Motor neuron (in vitro differentiated cells): ENCODE measurements at places on chromosomes 6 and 20. TPM values are rescaled to one million over a fixed set of nuclear protein-coding genes. Genes with fewer than 3 reads are reported as not detected.

The KLHDC3 gene
- 106 and 116 TPM in 2 replicates for total RNA-seq

The NKAIN2 gene
- total RNA-seq = 31.8 and 36.6 TPM in 2 replicates

The ANKEF1 gene
- total RNA-seq = 3.4 and 3.5 TPM in 2 replicates

The TRIM31 gene
- total RNA-seq = 0.92 and 1.2 TPM in 2 replicates

The OR10C1 gene
- 1.2 TPM in 1 of 2 replicates, not detected in the other for total RNA-seq

The C6orf52 gene
- total RNA-seq = 10.6 and 11.9 TPM in 2 replicates

The FARS2 gene
- total RNA-seq = 23.8 and 24.1 TPM in 2 replicates

The CD83 gene
- total RNA-seq = 15.0 and 16.7 TPM in 2 replicates

The GMPR gene
- total RNA-seq = 1.1 and 1.9 TPM in 2 replicates

The OXT gene
- not detected in 2 replicates for total RNA-seq

The VWA7 gene
- total RNA-seq = 0.79 and 2.9 TPM in 2 replicates

The OR2J1 gene
- total RNA-seq = not detected in 2 replicates

The IL20RA gene
- total RNA-seq = not detected in 2 replicates

The ROS1 gene
- 0.09 and 0.81 TPM in 2 replicates for total RNA-seq

The CDC5L gene
- 15.4 and 18.0 TPM in 2 replicates for total RNA-seq

The RHAG gene
- not detected in 2 replicates for total RNA-seq

The ENPP1 gene
- total RNA-seq = 40.2 and 47.4 TPM in 2 replicates

The IDH3B gene
- total RNA-seq = 53.1 and 58.7 TPM in 2 replicates

The CTAGE9 gene
- 0.10 and 0.14 TPM in 2 replicates for total RNA-seq

The EYA2 gene
- not detected in 2 replicates for total RNA-seq

The TUBB2A gene
- total RNA-seq = 539 and 572 TPM in 2 replicates

The TNXB gene
- total RNA-seq = 1.1 and 1.5 TPM in 2 replicates

The PRKN gene
- total RNA-seq = 1.6 and 2.5 TPM in 2 replicates

The GSTA1 gene
- not detected in 2 replicates for total RNA-seq

The SAMD5 gene
- total RNA-seq = 6.3 and 10.3 TPM in 2 replicates

The LRRC73 gene
- 3.0 and 3.7 TPM in 2 replicates for total RNA-seq
